ENCODE measurements at places on chromosomes 1 and 21.

DNA sequence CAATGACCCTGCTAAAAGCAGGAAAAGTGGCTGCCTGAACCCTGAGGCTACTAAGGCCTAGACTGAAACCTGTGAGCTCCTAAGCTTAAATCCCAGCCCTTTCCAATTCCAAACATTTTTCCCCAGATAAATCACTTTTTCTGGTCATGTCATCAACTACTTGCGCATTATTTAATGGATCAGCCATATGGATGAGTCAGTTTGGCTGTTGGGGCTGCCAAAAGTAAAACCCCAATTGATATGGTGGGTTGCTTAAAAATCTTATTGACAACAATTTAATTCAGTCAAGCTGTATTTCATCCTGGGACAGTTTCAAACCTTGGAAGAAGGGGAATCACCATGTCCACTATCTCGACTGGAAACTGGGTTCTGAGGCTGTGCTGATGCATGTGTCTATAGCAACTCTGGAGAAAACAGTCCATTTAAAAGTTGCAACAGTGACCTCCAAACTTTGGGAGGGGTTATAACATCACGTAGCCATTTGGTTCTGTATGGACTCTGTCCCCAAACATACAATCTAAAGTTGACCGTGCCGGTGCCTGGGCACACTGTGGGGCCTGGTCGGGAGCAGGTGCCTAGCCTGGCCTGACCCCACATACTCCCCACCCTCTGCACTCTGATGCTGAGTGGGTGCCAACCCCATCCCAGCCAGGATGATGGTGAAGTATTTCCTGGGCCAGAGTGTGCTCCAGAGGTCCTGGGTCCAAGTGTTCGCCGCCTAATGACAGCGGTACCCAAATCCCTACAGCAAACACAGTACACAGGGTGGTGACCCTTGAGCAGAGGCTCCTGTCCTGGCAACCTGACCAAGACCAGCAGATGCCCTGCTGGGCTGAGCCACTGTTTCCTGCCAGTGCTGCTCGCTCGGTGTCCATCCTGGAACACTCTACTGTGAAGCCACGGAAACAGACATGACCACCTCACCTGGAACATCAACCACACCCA, 46.5 kb upstream of the LRRC52 start:
- DNase-seq: no peak

DNA sequence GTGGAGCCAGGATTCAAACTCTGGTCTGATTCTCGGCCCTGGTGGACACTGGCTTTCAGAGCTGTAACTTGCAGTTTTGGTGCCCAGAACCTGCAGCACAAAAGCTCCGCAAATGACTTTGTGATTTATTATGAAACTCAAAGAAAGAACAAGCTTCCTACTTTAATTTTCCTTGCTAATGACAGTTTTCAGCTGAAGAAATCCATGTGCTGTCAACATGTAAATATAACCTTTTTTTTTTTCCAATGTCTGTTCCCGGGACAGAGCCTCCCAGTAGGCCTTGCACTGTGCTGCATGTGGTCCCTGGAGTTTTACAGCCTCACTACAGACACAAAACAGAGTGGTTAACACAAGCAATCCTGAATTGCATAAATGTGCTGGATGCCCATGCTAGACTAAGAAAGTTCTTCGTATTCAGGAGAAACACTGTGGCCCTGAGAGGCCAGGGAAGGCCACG, 62.3 kb upstream of the ANGPTL1 start:
- peak; percentile 22 for DNase-seq

GRCh38 chr1:237239248-237239647, 197.3 kb downstream of the RYR2 start:
- DNase-seq: no peak

GRCh38 chr1:108049178-108049819, 84.3 kb upstream of the VAV3 start:
- peak; percentile 62 for DNase-seq

DNA sequence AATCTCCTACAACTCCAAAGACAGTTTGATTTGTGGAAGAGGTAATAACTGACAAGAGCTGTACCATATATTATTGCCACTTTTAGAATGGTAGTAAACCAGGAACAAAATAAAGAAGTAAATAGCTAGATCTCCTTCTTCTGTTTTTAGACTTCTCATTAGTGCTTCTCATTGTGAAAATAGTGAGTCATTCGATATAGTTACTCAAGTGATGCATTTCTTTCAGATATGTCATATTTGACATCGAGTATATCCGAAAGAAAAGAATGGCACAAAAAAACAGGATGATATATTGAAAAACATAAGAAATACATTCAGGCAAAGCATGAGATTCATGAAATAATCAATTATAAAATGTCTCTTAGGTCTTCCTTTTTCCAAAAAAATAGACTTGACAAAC, 1346.1 kb downstream of the BRINP3 start:
- no peak for DNase-seq

DNA sequence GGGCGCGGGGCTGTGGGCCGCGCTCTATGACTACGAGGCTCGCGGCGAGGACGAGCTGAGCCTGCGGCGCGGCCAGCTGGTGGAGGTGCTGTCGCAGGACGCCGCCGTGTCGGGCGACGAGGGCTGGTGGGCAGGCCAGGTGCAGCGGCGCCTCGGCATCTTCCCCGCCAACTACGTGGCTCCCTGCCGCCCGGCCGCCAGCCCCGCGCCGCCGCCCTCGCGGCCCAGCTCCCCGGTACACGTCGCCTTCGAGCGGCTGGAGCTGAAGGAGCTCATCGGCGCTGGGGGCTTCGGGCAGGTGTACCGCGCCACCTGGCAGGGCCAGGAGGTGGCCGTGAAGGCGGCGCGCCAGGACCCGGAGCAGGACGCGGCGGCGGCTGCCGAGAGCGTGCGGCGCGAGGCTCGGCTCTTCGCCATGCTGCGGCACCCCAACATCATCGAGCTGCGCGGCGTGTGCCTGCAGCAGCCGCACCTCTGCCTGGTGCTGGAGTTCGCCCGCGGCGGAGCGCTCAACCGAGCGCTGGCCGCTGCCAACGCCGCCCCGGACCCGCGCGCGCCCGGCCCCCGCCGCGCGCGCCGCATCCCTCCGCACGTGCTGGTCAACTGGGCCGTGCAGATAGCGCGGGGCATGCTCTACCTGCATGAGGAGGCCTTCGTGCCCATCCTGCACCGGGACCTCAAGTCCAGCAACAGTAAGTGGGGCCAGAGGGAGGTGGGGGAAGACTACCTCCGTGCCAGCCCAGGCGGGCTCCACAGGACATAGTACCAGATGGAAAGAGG, 808 bp downstream of the MAP3K21 start:
- peak; percentile 32 for DNase-seq

GRCh38 chr1:40595623-40596022, 64.2 kb downstream of the ZNF684 start:
- DNase-seq: no peak

- DNase-seq: no peak
Observed at GRCh38 chr1:46718340-46718726, 581 bp downstream of the EFCAB14 start.

DNA sequence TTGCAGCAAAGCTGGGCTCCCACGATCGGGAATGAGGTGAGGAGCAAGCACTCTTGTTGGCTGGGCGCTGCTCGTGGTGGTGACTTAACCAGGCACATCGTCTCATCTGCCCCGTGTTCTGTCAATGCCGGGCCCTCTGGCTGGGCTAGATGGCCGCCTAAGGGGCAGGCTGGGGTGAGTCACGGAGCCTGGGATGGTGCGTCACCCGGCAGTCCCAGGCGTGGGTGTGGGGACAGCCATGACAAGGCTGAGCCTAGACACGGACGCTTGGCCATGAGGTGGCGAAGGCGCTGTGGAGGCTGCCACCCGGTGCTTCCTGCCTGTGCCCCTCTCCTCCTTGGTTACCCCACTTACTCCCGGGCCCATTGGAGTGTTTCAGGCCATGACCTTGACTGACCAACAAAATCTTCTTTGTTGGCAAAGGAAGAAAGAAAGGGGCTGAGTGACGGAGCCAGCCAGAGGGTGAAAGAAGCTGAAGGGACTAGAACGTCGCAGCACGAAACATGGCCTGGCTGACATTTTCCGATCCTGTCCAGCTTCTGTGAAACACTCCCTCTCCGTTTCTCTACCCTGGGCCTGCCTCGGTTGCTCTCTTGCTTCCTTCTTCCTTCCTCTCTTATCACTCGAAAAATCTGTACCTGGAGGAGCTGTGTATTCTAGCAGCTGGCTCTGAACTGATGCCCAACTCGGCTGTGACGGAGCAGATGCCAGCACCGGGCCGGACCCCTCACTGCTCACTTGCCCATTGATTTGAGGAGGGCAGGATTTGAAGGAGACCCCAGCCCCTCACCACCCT, 596 bp downstream of the CD247 start:
- DNase-seq: peak; percentile 40

DNA sequence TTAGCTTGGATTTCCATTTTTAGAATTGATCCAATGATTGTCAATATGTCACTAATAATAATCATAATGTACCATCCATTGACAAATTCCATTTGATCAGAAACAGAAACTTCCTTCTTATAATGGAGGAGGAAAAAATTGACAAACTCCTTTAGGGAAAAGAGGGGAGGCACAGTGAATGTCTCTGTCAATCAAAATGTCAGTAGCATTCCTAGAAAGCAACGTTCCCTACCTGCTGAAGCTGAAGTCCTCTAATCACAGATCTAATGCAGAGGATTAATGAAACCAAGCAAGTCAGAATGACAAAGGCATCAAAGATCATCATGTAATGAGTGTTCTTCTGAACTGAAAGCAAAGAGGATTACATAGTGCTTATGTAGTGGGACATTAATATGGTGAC, 22.4 kb downstream of the MCOLN3 start:
- no peak for DNase-seq

- no peak for DNase-seq
Observed at GRCh38 chr1:5390504-5390903, 601.7 kb downstream of the NPHP4 start.

Data from left ventricle myocardium superior (tissue), 1 donor.